Activated naive CD4-positive, alpha-beta T cell (primary cell): ENCODE measurements at places on chromosomes 3 and 15.

DNA sequence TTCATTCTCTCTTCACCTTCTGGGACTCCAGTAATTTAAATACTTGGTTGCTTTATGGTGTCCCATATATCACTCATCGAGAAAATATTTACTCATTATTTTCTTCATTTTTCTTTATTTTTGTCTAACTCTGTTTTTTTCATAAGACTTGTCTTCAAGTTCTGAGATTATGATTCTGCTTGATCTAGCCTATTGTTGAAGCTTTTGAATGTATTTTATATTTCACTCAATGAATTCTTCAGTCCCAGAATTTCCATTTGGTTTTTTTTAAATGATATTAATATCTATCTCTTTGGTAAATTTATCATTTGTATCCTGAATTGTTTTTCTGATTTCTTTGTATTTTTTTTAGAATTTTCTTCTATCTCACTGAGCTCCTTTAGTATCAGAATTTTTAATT lies 117.0 kb downstream of the LRRK1 start:
- DNase-seq, result no peak

GRCh38 chr15:52496175-52496574 lies 32.5 kb downstream of the MYO5A start:
- DNase-seq, result no peak

DNA sequence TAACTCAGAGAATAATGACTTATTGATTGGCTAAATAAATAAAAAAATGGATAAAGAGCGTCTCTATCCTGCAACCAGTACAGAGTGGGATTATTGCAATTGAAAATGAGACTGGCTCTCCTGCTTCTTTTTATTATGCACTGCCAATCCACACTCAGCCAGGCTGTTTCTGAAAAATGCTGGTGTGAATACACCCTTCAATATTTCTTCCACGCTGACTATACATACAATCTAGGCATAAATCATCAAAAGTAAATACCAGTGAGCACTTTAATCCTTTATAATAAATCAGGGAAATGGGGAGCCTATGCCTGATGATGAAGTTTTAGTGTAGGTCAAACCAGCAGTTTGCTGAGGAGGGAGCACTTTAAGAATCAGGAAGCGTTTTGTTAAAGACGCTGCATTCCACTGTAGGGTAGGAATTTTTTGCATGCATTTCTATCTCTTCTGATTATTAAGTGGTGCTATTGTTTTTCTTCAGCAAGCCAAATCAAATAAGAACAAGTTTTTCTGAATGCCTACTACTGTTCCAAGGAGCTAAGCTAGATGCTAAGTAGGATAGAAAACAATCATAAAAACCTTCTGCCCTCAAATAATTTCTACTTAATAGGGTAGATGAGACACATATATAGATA lies 781.5 kb downstream of the TBL1XR1 start:
- no peak for DNase-seq

DNA sequence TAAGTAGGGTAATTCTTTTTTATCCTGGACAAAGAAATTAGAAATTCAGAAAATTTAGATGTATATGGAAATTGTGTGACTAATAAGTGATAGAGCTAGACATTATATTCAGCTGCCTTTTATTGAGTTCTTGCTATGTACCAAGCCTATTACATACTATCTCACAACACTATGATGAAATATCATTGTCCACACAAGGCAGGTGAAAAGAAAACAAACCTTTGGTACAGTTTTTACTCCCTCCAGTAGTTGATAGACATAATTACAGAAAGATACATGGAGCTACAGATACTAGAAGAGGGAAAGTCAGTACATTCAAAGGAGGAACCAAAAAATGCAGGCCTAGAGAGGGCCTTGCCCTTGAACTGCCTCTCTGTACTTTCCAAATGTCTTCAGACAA lies 4.8 kb downstream of the IQCH start:
- no peak for DNase-seq

DNA sequence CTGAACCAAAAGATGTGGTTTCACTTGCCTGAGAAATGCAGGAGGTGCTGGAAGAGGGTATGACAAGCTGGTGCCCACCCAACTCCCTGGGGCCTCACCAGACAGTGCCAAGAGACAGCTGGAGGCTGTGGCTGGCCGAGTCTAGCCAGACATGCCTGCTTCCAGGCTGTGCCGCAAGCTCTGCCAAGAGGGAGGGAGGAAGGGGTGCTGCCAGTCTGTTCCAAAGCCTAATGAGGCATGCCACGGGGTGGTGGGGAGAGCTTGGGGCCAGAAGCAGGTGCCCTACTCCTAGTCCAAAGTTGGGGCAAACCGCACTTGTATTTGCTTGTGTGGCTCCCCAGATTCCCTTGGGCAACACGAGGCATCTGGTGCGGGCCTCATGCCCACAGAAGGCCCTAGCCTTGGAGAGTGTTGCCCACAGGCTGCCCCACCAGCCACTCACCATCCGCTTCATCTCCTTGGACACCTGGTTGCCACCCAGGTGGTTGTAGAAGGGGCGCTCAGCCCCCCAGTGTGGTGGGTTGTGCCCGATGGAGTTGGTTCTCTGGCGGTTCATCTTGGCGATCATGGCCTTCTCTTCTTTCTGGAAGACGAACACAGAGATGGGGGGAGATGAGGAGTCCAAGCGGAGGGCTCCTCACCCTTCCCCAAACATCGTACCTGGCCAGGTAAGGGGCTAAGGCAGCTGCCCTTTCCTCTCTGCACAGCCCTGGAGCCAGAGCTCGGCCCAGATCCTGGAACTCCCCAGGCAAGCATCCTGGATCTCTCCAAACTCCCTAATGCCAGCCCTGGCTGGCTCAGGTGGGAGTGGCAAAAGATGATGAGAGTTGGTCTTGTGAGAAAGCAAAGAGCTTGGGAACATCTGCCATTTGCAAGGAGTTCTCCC lies 123.4 kb downstream of the SEC22A start:
- DNase-seq, result no peak

- DNase-seq, result peak; percentile 54
These were observed 6.4 kb upstream of the ANKDD1A start for GRCh38 chr15:64905119-64905831.

GRCh38 chr3:179184826-179185225 lies 36.7 kb downstream of the PIK3CA start:
- DNase-seq, result no peak

DNA sequence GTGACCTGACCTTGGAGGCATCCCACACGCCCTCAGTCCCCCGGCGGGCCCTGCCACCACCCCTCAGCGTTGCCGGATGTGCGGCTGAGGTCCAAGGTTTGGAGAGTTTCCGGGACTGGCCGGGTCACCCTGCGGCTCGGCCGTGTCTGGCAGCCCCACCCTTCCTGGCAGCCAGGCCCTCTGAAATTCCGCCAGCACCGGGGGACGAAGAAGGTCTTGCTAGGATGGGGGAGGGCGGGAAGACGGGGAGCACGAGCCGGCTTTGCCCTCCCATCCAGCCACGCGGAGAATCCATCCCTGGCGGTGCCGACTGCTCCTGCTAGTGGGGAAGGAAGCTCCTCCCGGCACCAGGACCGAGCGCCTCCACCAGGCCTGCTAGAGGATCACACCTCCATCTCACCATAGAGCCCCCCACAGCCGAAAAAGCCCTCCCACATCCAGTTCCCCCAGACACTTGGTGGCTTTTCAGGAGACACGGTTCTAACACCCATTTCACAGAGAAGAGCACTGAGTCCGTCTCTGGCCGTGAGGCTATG lies 81.5 kb downstream of the CPN2 start:
- no peak for DNase-seq

DNA sequence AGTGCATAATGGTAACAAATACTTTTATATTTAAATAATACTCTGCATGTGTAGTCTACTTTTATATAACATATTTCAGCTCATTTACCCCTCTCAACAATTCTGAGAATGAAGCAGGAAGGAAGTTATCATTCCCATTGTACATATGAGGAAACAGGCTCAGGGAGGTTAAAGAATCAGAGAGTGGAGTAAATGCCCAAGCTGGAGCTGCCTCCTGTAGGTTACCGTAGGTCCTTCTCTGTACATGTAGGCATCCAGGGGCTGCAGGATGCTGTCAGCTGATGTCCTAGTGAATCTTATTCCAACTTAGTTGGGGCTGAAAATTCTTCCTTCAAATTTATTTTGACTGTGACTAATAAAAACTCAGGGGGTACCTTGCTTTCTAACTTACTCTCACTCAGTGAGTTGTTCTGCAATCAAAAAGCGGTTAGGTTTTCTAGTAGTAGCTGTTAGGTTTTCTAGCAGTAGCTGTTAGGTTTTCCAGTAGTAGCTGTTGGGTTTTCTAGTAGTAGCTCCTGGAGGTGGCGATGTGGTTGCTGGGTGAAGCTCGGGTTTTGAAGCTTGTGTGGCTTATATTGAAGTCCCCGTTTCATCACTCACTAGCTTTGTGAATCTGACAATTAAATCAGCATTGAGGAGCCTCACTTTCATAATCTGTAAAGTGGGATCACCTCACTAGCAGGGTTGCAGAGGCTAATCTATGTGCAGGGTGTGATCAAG lies 357.0 kb downstream of the NR2F2 start:
- no peak for DNase-seq

DNA sequence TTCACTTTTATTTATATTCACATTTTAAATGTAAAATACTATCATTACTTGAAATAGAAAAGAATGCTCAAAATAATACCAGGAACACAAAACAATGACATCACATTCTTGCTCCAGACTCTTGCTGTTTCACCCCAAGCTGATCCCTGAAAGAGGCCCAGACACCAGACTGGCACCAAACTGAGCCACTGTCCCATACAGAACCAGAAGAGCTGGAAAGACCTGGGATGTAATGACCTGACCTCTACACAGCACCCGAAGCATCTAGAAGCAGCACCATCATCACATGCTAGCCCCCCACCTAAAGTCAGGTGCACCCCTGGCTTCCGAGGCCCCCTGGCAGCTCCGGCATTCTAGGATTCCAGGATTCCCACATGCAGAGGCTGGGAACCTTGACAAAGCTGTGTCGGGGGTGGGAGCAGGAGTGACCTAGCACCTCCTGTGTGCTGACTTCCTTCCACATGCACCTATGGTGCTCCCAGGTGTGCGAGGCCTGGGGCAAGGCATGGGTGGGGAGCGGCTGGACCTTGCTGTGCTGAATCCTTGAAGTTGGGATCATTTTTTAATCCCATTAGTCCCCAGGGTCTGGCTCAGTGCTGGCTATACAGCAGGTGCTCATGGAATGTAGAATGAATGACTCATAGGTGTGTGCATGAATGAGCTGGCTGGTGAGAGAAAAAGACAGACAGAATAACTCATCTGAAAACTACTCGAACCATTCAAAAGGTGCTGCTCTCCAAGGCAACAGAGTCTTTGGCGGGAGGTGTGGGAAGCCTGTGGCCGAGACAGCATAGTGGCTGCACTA lies 144.7 kb upstream of the IQSEC1 start:
- no peak for DNase-seq

GRCh38 chr15:95604634-95605036 lies 725.9 kb upstream of the NR2F2 start:
- DNase-seq, result no peak

GRCh38 chr3:59143447-59143846 lies 93.6 kb upstream of the CFAP20DC start:
- no peak for DNase-seq

GRCh38 chr3:161510510-161511260 lies 14.1 kb downstream of the OTOL1 start:
- DNase-seq, result no peak

GRCh38 chr15:69881766-69882165 lies 216.0 kb downstream of the TLE3 start:
- DNase-seq, result no peak

- DNase-seq, result no peak
These were observed 38.9 kb downstream of the ACAP2 start for GRCh38 chr3:195403841-195404408.

- DNase-seq, result no peak
These were observed 519.9 kb downstream of the ZBBX start for GRCh38 chr3:166860217-166860616.

- DNase-seq, result no peak
These were observed 252.1 kb downstream of the CPNE4 start for GRCh38 chr3:131782751-131783150.

GRCh38 chr3:69579306-69580041 lies 159.8 kb upstream of the MITF start:
- DNase-seq, result no peak

DNA sequence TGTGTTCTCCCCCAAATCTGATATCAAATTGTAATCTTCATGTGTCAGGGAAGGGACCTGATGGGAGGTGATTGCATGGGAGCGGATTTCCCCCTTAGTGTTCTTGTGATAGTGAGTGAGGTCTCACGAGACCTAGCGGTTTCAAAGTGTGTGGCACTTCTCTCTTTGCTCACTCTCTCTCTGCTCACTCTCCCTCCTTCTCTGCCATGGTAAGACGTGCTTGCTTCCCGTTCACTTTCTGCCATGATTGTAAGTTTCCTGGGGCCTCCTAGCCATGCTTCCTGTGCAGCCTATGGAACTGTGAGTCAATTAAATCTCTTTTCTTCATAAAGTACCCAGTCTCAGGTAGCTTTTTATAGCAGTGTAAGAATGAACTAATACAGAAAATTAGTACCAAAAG lies 30.6 kb upstream of the OR5H6 start:
- no peak for DNase-seq

DNA sequence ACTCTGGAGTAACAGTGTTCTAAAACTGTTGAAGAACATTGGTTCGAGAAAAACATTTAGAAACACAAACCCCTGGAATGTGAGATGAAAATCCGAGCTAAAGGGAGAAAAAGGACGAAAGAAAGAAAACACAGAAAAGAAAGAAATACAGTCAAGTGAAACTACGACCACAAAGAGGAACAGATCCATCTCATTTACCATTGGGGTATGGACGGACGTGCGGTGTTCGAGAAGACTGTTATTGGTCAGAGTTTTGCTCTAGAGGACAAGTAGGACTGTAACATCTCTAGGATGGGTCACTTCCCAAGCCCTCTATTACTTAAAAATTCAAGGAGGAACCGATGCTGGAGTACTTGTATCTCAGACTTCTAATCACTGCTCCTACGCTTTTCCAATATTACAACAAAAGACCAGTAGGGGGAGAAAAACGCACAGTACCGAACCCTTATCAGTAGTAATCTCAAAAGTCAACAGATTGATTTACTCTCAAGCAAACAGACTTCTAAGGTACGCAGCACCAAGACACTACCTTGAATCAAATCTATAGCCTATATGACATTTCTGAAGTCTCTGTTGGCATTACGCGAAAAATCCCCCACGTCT lies 1.1 kb upstream of the PIK3CA start:
- DNase-seq, result no peak

DNA sequence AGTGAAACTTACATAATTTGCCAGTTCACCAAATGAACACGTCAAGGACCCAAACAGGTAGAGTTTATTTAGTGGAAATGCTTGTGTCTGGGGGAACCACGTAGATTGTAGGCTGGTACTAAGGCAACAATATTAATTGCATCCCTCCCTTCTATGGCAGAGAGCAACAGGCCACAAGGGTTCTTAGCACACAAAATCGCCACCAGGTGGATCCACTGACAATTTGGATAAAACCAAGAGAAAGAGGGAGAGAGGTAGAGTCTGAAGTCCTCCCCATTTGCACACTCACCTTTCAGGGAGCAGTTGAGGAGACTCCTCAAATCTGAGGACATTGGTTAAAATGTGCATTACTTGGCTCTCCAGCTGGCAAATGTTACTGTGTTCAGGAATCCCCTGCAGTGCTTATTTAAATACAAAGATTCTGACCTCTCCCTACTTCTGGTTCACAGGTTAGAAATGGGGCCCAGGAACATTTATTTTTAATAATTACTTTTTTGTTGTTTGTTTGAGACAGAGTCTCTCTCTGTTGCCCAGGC lies 181.0 kb upstream of the FEZF2 start:
- DNase-seq, result no peak
